ENCODE measurements at places on chromosomes 16 and 17.

DNA sequence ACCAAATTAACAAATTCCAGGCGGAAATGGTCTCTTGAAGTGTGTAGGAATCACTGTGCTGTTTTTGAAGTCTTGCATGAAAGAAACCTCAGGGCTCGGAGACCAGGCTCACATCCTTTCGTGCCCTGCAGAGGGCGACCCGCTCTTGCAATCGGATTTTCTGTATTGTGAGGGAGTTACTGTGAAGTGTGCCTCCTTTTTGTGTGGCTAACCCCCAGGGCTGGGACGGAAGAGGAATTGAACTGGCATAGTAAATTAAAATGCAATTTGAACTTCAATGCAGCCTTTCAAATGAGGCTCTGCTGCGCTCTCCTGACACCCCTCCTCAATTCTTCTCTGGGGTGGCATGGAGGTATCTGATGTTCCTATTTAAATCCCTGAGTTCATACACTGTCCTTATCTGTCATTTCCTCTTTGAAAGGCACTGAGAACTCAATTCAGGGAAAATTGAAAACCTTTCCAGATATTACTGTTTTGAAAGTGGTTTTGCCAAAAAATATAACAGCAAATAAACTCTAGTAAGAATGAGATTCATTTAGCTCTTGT, 51.5 kb upstream of the MGAT5B start:
- peak; percentile 30 for DNase-seq

GRCh38 chr16:81273223-81273950, 34.9 kb downstream of the BCO1 start:
- no peak for DNase-seq

- DNase-seq = no peak
These were observed 205.9 kb downstream of the MAP2K6 start for GRCh38 chr17:69620363-69620762.

DNA sequence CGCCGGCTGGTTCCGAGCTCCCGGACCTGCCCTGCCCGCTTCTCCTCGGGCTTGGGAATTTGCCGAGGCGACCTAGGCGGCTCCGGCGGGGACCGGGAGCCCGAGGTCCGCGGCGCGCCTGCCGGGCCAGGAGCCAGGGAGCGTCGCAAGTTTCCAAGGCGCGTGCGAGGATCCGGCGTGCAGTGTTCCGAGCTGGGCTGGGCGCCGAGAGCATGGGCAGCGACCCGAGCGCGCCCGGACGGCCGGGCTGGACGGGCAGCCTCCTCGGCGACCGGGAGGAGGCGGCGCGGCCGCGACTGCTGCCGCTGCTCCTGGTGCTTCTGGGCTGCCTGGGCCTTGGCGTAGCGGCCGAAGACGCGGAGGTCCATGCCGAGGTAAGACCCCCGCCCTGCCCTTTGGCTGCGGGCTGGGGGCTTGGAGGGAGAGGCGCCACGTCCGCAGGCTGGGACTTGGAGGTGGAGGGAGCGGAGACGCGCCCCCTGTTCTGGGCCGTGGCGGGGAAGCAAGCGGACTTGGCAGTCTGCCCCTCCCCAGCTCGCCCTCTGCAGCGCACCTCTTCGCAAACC, 668 bp downstream of the MMP15 start:
- DNase-seq = no peak

- DNase-seq = no peak
These were observed 4.0 kb downstream of the MAFG start for GRCh38 chr17:81923302-81924260.

DNA sequence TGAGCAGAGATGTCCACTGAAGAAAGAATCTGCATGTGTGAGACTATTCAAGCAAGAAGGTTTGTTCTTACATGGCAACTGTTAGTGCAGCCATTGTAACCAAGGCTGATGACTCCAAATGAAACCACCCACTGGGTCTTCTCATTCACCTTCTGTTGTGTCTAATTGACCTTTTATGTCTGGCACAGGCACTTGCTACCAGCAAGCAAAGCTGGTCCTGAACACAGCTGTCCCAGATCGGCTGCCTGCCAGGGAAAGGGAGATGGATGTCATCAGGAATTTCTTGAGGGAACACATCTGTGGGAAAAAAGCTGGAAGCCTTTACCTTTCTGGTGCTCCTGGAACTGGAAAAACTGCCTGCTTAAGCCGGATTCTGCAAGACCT, 3.6 kb downstream of the CDC6 start:
- no peak for DNase-seq

DNA sequence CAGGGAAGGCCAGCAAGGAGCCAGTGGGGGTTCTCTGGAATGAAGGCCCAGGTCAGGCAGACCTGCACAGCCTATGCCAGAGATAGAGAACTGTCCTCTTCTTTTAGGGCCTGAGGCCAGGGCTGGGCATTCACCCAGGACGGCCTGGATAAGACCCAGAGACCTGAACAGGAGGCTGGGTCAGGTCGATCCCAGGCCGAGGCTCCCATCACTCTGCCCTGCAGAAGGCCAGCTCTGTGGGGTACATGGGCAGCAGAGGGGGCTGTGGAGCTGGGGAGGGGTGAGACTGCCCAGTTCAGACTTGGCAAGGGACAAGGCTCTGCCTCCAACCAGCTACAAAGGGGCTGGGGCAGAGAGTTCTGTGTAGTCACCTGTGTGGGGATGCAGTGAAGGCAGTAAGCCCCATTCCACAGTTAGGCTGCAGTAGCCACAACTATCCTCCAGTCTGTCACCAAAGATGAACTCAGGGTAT, 14.6 kb downstream of the HSD11B2 start:
- no peak for DNase-seq

- DNase-seq = no peak
These were observed 447.8 kb upstream of the TOM1L1 start for GRCh38 chr17:54452666-54453348.

DNA sequence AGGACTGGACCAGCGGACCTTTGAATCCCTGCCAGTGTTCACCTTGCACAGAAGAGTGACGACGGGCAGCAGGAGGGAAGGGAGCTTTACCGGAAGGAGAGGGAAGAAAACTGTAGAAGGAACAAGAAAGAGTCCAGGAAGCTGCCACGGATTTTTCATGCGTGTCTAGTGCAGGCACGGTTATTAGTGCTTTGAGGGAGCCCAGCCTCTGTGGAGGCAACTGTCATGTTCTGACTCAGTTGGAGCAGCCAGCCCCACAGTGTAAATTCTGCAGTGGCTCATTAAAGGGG, 6.5 kb upstream of the HOXB13 start:
- no peak for DNase-seq
